ENCODE measurements at places on chromosomes 12 and 14.

DNA sequence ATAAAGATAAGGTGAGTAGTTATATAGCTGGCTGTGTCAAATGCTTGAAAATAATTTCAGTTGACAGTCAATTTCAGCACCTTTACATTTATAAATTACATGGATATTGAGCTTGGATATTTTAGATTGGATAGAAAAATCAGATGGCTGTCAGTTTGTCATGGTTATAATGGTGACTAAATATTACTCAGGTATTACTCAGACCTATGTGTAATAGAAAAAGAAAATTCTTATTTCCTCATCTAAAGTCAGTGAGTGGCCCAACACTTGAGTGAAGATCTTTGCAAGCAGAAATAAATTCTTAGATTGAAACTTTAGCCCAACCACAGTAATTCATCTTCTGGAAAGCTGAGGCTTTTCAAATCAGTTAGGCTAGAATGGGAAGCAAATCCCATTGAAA, 354.4 kb downstream of the NAV3 start:
- no peak for DNase-seq

DNA sequence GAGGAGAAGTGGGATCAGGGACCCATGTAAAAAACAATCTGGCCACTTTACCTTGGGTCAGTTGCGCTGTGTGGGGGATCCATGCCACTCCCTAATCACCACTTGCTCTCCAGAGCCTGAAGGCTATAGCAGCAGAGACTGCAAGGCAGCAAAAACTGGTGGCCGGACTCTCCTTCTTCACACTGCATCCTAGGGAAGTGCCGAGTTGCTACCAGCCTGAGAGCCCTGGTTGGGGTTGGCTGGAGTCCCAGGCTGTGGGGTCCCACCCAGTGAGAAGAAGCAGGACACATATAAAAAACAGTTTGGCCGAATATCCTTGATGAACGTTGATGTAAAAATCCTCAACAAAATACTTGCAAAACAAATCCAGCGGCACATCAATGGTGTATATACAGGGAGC, 341.2 kb downstream of the AEBP2 start:
- no peak for DNase-seq

GRCh38 chr14:61569812-61570548, 125.3 kb upstream of the HIF1A start:
- DNase-seq: no peak

DNA sequence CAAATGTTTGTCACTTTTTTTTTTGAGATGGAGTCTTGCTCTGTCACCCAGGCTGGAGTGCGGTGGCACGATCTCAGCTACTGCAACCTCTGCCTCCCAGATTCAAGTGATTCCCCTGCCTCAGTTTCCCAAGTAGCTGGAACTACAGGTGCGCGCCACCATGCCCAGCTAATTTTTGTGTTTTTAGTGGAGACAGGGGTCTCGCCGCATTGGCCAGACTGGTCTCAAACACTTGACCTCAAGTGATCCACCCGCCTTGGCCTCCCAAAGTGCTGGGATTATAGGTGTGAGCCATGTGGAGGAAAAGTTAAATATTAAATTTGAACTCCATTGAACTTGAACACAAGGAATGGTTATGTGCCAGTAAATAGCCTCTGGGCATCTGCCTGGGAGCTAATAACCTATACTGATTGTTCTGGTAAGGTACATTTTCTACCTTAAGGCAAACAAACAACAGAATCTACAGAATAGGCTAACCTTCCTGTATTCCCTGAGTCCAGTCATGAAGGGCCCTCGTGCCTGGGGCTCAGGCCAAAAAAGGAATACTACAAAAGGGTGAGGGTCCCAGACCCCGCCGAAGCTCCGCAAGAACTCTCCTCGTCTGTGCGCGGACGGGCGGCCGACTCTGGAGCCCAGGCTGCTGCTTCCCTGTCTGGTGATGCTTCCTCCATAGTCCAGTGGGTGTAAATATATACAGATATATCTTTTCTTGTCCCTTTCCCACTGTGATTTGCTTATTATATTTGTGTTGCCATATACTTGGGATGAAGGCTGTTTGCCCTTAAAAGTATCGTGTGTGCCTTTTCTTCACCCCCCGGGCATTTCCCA, 74.0 kb upstream of the EIF5 start:
- no peak for DNase-seq

GRCh38 chr12:18837505-18837904, 99.6 kb downstream of the CAPZA3 start:
- DNase-seq: no peak

DNA sequence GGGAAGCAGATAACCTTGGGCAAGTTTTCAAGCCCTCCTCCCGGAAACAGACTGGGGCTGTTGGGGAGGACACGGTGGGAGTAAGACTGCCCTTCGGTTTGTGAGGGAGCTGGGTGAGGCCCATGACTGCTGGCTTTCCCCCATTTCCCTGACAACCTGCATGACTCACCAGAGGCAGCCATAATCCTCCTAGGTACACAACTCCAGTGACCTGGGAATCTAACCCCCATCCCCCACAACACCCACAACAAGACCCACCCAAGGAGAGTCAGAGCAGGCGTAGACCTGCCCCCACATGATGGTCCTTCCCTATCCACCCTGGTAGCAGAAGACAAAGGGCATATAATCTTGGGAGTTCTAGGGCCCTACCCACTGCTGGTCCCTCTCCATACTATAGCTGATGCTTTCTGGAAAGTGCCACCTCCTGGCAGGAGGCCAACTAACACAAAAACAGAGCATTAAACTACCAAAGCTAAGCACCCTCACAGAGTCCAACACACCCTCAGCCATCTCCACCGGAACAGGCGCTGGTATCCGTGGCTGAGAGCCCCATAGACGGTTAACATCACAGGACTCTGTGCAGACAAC, 14.8 kb downstream of the DDX24 start:
- no peak for DNase-seq

DNA sequence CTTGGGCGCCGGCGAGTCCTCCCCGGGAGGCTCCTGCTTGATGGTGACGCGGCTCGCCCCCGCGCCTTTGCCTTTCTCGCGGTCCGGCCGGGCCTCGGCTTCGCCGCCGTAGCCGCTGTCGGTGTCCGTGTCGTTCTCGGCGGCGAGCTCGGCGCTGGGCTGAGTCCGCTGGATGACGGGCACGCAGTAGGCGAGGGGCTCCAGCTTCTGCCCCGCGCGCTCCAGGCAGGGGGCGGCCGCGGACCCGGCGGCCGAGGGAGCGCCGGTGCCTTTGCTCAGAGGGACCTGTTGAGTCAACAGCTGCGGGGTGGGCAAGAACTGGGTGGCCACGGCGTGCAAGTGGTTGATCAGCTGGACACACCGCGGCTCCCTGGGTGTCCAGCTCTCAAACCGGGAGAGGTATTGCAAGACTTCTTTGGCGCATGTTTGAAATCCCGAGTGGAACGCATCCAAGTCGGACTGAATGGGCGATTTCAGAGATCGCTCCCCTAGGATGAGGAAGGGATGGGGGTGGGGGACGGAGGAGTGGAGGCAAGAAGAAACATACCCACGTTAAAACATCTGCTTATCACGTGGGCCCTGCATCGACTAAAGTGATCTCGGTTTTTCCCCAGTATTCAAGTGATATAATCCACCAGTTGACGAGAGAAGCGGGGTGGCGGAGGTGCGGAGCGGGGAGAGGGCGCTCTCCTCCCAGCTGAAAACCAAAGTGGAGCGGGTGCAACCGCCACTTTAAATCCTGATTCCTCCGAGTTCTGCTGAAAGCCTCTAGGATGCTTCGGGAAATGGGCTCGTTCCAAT, 2.0 kb downstream of the BHLHE41 start:
- peak; percentile 68 for DNase-seq

- DNase-seq: no peak
These were observed 25.0 kb downstream of the SNX6 start for GRCh38 chr14:34604995-34605394.

GRCh38 chr14:103932791-103933490, 4.7 kb downstream of the TDRD9 start:
- no peak for DNase-seq
